Activated CD4-positive, alpha-beta T cell treated with anti-CD3 and anti-CD28 coated beads, Interleukin-2, amount 10 ng/mL, durations not matched to agents 7 days and 5 days (primary cell): ENCODE measurements at places on chromosomes 1 and 21.

GRCh38 chr1:112506731-112507130, 2.0 kb upstream of the WNT2B start:
- DNase-seq: no peak

DNA sequence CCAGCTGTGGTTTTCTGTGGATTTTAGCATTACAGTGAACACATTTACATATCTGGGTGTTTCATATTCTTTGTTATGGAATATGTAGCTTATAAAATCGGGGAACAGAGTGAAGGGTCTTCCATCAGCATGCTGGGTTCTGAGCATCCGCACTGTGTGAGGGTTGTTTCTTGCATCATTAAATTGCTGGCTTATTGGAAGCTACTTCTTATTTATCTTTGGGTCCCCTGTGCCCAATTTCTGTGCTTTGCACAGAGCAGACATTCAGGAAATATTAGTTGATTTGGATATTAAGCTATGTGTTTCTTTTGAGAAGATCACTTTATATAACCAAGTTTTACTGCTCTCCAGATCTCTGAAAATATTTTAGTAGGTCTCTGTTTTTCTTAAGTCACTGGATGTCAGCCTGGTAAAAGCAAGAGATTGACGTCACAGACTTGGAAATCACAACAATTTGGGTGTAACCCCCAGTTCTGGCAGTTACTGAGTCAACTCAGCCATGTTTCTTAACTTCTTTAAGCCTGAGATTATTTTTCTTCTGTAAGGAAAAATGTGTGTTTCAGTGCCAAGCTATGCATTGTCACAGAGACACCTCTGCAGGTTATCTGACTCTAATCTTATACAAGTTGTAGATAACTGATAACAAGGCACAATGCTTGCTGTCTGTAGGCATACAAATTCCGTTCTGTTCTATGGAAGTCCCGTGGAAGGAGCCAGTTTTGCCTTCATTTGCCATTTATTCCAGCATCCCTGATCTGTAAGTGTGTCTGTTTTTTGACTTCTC, 258.3 kb upstream of the KAZN start:
- DNase-seq: no peak

GRCh38 chr1:225299624-225300023, 128.2 kb downstream of the LBR start:
- DNase-seq: no peak

DNA sequence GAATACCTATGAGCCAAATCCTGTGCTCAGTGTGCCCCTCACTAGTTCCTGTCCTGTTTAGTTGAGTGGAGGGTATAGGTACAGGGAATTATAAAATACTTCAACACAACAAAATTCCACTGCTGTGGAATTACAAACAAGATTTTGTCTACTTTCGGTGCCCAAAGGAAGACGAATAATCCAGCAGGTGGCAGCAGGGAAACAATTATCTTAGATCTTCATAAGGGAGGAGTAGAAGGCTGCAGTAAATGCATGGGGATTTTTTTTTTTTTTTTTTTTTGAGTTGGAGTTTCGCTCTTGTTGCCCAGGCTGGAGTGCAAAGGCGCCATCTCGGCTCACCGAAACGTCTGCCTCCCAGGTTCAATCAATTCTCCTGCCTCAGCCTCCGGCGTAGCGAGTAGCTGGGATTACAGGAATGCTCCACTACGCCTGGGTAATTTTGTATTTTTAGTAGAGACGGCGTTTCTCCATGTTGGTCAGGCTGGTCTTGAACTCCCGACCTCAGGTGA, 2.0 kb upstream of the PIP5K1A start:
- DNase-seq: peak; percentile 79

GRCh38 chr1:70091811-70092210, 113.6 kb downstream of the LRRC40 start:
- no peak for DNase-seq

- no peak for DNase-seq
Observed at GRCh38 chr1:68232289-68233148, at the start of gene WLS. Gene WLS (minus strand): TSS chr1:68232523. CDS start chr1:68232299, 224 bp downstream.
